Activated CD4-positive, alpha-beta memory T cell treated with anti-CD3 and anti-CD28 coated beads, Interleukin-2, amount 10 ng/mL, durations not matched to agents 7 days and 5 days (primary cell): ENCODE measurements at places on chromosomes 3 and 15.

DNA sequence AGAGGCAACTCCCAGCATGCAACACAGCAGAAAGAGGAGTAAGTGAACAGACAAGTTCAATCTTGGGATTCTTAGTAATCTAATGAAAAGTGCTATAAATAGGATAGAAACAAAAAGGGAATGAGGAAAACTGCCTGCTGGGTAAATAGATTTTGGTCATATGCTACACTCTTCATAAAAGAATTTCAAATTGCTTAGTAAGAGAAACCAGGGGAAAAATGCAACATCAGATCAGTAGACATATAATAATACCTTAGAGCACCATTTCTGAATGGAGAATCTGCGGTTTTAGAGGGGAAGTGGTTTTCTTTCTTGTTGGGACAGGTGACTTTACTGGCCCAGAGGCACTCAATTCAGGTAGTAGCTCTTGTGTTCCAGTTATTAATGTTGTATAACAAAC is 13.4 kb upstream of the TBC1D5 start:
- H3K27ac ChIP-seq: no peak overlapping the region
- no peaks in the 10 kb centered on the region for H3K27me3 ChIP-seq

DNA sequence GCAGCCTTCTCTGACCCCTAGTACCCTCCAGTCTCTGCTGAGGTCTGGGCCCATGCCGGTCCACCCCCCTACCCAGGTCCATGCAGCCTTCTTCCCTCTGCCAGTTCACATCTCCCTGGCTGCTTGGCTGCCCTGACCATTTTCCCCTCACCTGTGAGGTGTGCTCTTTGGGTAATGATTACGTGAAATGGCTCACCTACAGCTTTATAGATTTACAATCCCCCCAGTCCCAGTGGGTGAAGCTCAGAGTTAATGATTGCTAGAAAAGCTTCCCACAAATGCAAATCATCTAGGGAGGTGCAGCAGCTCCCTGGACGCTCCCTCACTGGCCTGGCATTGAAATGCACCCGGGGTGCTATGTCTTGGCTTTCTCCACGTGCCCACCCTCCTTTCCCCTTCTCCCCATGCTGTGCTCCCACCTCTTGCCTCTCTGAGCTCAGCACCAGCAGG is 18.7 kb downstream of the PAQR5 start:
- H3K27me3 ChIP-seq: peaks cover 5% of the 10 kb centered on the region
- no peak for DNase-seq
- H3K4me3 ChIP-seq: no peak overlapping the region

DNA sequence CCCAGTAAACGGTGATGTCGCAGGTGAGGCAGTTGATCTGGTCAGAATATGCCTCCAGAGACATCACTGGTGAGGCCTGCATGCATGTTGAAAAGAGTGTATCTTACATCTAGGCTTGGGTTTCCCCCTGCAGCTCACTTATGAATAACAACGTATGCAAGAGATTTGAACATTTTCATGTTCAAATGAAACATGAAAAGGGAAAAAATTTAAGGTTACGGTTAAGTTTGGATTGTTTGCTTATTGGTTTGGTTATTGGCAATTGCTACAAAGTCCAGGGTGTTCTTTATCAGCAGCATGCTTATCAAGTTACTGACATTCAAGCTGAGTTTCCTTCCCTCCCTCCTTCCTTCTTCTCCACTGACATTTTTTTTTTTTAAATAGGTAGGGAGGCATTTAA is 123.2 kb downstream of the IGF1R start:
- no peak for DNase-seq
- no peaks in the 10 kb centered on the region for H3K36me3 ChIP-seq
- no peak overlapping the region for H3K4me3 ChIP-seq
- H3K27ac ChIP-seq: no peak overlapping the region

DNA sequence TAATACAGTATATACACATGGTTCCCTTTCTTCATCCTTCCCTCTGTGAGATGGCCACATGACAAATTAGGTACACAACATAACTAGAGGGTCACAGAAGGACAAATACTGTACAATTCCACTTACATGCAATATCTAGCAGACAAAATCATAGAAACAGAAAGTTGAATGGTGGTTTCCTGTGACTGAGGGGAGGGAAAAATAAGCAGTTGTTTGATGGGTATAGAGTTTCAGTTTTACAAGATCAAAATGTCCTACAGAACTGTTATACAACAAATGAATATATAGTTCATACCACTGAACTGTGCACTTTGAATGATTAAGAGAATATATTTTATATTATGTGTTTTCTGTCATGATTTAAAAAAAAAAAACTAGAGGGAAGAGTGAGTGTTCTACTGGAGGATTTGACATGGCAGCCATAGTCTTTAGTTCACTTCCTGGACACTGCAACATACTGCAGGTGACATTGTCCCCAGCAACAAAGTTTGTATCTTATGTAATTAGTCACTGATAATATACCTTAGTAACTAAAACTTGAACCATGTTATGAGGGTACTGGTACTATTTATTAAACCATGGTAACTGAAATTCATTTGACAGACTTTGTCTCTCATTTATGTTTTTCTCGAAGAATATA is 37.2 kb downstream of the CCDC54 start:
- no peak overlapping the region for H3K4me3 ChIP-seq
- H3K36me3 ChIP-seq: peaks cover 2% of the 10 kb centered on the region
- H3K4me1 ChIP-seq: peaks cover 10% of the 10 kb centered on the region
- H3K27ac ChIP-seq: no peak overlapping the region
- H3K27me3 ChIP-seq: peaks cover 10% of the 10 kb centered on the region

DNA sequence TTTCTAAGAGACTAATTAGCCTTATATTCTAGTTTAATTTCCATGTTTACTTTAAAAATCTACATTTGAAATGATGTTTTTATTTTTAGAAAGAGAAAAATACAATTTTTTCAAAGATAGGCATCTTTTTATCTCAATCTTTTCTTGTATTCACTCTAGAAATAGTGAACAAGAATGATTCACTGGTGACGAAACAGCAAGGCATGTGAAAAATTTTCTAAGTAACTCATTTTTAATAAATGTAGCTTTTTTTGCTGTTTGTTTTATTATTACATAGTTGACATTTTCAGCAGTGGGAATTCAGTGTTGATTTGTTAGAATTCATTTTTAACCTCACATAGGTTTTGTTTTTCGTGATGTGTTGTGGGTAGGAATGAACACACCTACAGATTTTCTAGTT is 1226.4 kb downstream of the NSUN3 start:
- DNase-seq: no peak
- H3K36me3 ChIP-seq: no peaks in the 10 kb centered on the region
- no peak overlapping the region for H3K4me3 ChIP-seq
- H3K4me1 ChIP-seq: no peaks in the 10 kb centered on the region
- no peaks in the 10 kb centered on the region for H3K27me3 ChIP-seq
- no peak overlapping the region for H3K27ac ChIP-seq

DNA sequence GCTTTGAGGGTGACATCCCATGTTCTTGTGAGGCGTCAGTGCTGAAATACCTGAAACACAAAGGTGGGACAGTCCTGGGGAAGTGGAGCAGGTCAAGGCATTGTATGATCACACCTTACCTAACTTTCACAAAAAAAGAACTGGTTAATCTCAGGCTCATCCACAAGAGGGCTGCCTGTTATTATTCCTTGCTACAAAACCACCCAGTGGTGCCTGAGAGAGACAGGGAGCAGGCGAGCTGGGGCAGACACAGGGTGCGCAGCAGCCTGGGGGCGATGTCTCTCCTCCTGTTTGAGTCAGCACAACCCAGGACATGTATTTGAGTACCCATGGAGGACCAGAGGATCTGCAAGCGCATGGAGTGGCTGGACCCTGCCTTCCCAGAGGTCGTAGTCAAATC is 316.8 kb upstream of the ATP10A start:
- no peaks in the 10 kb centered on the region for H3K27me3 ChIP-seq
- no peaks in the 10 kb centered on the region for H3K36me3 ChIP-seq
- H3K27ac ChIP-seq: no peak overlapping the region
- H3K4me3 ChIP-seq: no peak overlapping the region
- no peaks in the 10 kb centered on the region for H3K4me1 ChIP-seq

DNA sequence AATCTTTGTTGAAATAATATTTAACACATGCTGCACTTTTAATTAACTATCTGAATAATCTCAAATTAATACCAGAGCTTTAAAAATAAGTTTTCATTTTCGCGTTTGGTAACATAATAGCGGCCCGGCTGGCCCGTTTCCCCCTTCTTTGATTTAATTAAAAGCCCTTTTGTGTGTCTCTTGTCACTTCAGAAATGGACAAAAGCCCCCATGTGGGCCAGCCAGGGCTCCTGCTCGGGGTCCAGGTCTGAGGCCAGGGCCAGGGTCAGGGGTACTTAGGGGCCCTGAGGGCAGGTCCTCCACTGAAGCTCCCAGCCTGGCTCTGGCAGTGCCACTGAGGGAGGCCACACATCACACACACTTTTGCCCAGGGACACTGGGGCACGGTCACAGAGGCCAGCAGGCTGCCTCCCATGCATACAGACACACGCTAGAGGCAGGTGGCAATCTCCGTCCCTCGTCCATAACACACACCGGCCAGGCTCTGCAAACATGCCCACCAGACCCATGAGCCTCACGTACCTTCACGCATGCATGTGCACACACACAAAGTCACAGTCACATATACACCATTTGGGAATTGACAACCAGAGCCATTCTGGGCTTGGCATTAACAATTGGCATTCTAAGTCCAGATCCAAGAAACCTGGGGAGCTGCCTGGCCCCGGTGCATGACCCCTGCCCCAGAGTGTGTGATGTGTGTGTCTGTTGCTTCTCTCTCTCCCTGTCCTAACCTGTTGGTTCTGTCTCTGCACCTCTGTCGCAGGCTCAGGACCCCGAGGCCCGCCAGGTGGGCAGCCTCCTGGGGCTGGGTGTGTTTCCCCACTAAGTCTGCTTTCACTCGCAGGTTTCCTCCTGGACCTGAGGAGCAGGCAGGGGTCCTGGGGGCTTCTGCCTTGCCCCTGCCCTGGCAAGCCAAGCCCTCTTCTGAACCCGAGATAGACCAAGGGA is 38.5 kb downstream of the DNAJB8 start:
- peaks cover 5% of the 10 kb centered on the region for H3K4me1 ChIP-seq
- H3K36me3 ChIP-seq: no peaks in the 10 kb centered on the region
- DNase-seq: no peak
- no peak overlapping the region for H3K4me3 ChIP-seq
- H3K27ac ChIP-seq: no peak overlapping the region

DNA sequence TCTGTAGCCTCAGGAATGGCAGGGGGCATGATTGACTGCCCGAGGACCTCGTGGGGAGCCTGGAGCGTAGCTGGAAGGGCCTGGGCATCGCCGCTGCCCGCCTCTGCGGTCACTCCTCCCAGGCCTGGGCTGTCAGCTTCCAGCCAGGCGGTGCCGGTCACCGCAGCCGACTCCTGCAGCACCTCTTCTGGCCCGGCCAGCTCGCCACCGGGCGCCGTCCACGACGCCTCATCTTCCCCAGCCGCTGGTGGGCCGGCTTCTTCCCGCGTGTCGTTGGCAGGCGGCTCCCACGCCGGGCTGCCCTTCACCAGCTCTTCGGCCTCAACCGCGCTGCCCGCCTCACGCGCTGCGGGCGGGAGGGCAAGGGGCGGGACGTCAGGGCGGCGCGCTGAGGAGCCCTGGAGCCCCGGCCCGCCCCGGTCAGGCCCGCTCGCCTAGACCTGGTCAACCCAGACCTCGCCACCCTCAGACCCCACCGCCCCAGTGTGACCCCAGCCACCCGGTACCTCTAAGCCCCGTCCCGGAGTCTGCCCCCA is 1.0 kb downstream of the CSPG5 start:
- peaks cover 40% of the 10 kb centered on the region for H3K27me3 ChIP-seq
- peaks cover 2% of the 10 kb centered on the region for H3K4me1 ChIP-seq
- DNase-seq: no peak
